Fibroblast of lung (primary cell): ENCODE measurements at places on chromosomes 5 and 9. TPM values are rescaled to one million over a fixed set of nuclear protein-coding genes. Genes with fewer than 3 reads are reported as not detected.

SPRY4 gene
- total RNA-seq, result 4.5 and 4.9 TPM in 2 replicates

THOC3 gene
- 14.4 and 29.6 TPM in 2 replicates for total RNA-seq

FOXD4 gene
- total RNA-seq, result 0.17 and 0.26 TPM in 2 replicates

FYB1 gene
- under 0.01 TPM in 1 of 2 replicates, not detected in the other for total RNA-seq

FST gene
- total RNA-seq, result 129 and 759 TPM in 2 replicates

AJM1 gene
- 1.7 and 1.8 TPM in 2 replicates for total RNA-seq

CDHR2 gene
- under 0.01 TPM in 1 of 2 replicates, not detected in the other for total RNA-seq

C9orf43 gene
- 0.50 and 0.51 TPM in 2 replicates for total RNA-seq

RNF14 gene
- 49.1 and 62.9 TPM in 2 replicates for total RNA-seq

ZCCHC10 gene
- total RNA-seq, result 7.4 and 12.3 TPM in 2 replicates

INSL4 gene
- total RNA-seq, result not detected in 2 replicates

TPM2 gene
- total RNA-seq, result 696 and 1,003 TPM in 2 replicates

IRX2 gene
- 0.26 and 0.33 TPM in 2 replicates for total RNA-seq

PDE8B gene
- 0.17 and 0.26 TPM in 2 replicates for total RNA-seq

GRCh38 chr9:83036043-83036442, 26.9 kb downstream of the RASEF start:
- DNase-seq, result no peak

DNA sequence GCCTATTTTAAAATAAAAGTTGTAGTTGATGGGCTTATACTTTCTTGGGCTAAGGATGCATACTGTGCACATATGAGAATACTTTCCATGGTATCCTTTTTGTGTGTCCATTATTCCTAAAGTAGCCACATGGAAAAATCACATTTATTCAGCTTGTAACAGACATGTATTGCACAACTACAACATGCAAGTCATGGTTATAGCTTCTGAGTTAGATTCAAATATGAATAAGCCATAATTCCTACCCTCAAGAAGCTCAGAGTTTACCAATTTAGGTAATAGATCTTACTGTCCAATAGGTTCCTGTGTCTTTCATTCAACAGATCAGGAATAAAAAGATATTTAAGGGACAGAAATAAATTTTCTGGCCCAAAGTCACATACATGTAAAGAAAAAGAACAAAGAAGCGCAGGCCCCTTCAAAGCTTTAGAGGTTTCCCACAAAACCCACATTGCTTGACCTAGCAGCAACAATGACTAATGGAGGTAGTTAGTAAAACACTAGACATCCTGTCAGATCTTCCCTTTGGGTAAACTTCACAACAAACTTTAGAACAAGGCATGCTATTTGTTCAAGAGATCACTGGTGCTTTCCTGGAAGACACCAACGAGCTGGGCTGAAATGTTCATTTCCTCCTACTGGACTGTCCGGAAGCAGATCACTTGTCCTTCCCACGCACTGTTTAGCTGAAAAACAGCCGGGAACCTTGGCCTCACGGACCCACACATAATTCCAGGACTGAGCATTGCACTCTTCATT, 78.4 kb upstream of the ITGA1 start:
- DNase-seq, result no peak

DNA sequence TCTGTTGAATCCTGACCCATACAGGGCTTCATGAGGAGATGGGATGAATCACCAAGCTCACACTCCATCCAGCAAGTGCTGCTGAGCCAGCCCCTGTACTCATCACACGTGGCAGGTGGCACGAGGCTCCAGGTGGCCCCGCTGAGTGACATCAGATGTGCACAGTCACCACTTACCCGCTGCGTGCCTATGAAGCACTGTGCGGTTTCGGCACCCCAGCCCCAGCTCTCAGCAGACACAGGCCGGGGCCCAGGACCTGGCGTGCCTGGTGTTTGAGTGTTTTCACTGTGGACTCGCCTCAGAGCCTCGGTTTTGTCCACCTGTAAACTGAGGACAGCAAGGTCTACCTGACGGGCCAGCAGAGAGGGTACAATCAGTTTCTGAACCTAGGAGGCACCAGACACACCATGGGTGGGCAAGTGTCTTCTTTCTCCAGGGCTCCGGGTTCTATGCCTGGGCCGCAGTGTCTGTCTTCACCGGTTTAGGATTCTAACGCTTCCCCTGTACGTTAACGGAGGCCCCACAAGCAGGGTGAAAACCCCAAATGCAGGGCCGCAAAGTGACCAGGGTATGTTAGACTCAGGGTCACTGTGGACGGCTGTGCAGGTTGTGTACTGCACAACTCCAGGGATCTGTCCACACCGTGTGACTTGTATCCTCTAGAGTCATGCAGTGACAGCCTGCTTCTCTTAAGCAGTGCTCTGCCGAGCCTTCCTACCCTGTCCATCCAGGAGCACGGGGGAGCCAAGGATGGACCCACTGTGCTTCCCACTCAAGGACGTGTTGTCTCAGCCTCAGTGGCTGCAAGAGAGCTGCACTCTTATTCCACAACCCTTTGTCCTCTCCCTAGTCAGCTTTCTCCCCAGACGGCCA, 44.3 kb upstream of the COL5A1 start:
- peak; percentile 79 for DNase-seq

DNA sequence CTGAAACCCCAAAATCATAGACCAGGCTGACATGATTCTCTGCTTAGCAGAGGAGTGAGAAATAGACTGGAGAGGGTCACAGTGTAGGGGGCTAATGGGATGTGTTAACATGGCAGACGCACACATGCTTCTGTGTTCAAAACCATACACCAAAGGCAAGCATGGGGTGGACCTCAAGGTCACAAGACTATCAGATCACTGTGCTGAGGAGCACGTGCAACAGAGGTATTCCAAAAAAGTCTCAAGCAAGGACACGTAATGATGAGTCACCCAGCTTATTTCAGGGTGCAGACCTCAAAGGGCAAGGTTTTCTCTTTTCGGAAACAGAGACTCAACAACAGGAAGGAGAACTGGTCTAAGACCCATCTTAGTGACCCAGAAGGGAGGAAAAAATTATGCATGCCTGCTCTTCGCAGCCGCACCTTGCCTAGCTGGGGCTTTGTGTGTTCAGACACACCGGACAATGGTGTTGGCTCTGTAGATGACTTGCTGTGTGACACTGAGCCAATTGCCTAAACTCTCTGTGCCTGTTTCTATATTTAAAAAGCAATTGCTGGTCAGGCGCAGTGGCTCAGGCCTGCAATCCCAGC, 20.3 kb downstream of the WHRN start:
- peak; percentile 81 for DNase-seq

DNA sequence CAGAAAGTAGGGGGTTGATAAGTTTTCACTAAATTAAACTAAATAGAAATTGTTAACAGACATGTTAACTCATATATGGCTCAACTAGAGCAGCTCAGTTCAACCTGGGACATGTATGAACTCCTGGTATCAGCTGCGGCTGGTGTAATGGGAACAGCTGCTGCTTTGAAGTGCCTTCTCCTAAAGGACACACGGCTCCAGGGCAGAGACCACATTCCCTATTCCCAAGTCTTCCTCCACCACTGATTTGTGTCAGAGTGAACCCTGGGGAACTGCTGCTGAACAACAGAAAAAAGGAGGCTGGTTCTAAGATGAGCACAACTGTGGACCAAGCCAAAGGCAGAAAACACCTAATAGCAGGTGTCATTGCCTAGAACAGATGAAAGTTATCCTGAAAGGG, 71.1 kb downstream of the MAPKAP1 start:
- DNase-seq, result no peak

- no peak for DNase-seq
Observed at GRCh38 chr9:36078051-36078450, 41.3 kb downstream of the RECK start.

DNA sequence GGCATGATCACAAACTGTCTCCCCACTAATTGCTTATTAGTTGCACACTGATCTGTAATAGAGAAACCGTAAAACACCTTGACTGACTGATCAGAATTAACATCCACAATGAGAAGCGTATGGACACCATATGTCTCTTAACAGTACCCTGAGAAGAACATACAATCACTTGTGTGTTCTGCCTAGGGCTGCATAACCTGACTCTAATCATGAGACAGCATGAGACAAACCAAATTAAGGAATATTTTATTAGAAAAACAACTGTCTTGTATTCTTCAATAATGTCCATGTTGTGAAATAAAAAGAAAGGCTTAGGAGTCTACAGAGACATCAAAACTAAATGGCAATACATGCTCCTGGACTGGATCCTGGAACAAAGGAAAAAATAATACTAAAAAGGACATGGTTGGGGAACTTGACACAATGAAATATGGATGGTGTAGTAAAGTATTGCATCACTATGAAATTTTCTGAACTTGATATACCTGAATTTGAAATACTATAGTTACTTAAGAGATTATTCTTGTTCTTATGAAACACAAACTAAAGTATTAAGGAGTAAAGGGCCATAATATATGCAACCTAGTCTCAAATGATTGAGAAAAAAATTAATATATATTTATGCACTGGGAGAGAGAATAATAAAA, 162.1 kb downstream of the CWC27 start:
- DNase-seq, result no peak

DNA sequence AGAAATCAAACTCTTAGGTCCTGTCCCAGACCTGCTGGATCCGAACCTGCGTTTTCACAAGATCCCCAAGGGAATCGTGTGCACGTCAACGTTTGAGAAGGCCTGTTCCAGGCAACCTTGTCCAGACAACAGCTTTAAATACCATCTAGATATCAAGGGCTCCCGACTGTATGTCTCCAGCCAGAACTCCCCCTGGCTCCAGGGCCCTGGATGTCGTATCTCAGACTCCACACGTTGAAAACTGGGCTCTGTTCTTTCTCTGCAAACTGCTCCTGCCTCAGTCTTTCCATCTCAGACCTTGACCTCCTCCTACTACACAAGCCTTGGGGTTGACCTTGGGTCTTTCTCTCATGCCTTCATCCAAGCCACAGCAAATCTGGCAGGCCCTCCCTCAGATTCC, 5.8 kb upstream of the ENG start:
- DNase-seq, result no peak

GRCh38 chr5:17748941-17749340, 114.7 kb downstream of the TAF11L14 start:
- no peak for DNase-seq

DNA sequence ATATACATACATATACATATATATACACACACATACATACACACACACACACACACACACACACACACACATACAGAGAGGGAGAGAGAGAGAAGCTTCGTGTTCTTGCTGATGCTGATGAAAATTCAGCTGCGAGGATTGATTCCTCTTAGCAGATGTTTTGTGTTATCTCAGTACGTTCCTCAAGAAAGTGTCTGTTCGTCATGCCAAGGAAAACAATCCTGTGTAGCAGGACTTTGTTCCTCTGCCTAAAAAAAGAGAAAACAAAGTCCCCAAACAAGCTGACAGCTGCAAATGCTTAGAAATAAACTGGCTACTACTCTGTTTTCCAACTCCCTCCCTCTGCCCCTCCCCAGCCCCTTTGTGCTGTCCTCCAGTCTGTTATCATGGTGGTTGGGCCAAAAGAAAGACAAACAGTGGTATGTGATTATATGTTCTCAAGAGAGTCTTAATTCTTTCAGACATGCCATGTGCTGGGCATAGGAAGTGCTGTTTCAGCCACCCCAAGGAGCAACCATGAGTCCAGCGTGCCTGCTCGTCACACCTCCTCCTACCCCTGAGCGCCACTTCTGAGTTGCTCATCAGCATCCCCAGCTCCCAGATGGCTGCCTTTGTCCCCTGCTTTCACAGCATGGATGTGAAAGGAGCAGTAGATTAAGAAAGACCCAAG, 71.5 kb upstream of the EQTN start:
- peak; percentile 77 for DNase-seq

GRCh38 chr9:3150074-3150473, 306.2 kb upstream of the PUM3 start:
- no peak for DNase-seq

- peak; percentile 88 for DNase-seq
Observed at GRCh38 chr9:78035383-78035993, 3.9 kb upstream of the GNAQ start.

- peak; percentile 72 for DNase-seq
Observed at GRCh38 chr9:127796852-127797370, 5.8 kb upstream of the FPGS start.

DNA sequence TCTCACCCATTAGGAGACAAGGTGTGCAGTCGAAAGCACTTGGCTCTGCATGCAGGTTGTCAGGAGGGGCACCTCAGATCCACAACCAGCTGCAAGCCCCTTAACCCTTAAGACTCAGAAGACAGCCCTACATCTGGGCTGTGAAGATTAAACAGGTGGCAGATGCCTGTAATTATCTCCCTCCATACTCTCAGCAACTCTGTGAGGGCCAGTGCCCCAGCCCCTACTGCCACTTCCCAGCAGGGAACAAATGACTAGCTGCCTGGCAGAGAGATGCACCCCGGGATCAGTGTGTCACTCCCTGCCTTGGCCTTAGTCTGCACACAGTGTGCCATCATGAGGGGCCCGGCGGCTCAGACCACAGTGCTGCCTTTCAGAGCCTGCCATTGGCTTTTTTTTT, 42.0 kb downstream of the CRB2 start:
- DNase-seq, result no peak

GRCh38 chr9:89038382-89039103, 47.3 kb downstream of the S1PR3 start:
- DNase-seq, result peak; percentile 98

- peak; percentile 58 for DNase-seq
Observed at GRCh38 chr5:40224421-40224820, 455.3 kb upstream of the PTGER4 start.

GRCh38 chr5:5042806-5043205, 97.3 kb upstream of the ADAMTS16 start:
- DNase-seq, result no peak

DNA sequence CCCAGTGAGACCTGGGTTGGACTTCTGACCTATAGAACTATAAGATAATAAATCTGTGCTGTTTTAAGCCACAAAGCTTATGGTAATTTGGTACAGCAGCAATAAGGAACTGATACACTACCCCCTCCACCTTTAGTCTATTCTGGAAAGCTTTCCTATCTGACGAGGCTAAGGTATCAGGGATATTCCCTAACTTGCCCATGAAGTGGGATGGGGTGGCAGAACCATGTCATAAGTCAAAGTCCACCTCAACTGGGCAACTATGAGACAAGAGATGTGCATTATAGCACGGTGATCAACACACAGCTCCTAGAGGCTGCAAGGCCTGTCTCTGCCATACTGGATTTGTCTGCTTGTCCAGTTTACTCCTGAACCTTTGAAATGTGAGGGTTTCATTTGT, 146.8 kb upstream of the RAD23B start:
- DNase-seq, result no peak

DNA sequence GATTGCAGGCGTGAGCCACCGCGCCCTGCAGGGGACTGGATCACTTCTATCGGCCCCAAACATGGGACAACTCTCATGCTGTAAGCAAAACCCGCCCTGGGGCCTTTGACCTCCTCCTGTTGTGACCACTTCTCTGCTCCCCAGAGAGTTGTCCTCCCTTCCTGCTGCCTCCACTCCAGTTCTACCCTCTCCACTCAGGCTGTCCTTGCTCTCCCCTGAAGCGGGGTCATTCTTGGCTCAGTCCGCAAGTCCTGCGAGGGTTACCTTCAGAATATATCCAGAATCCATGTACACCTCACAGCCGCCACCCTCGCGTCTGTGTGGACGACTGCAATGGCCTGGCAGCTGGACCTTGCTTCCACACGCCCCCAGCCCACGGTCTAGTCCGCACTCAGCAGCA, 273.7 kb downstream of the PBX3 start:
- no peak for DNase-seq
